Breast epithelium (tissue), 4 donors: ENCODE measurements at places on chromosomes 2 and 18.

DNA sequence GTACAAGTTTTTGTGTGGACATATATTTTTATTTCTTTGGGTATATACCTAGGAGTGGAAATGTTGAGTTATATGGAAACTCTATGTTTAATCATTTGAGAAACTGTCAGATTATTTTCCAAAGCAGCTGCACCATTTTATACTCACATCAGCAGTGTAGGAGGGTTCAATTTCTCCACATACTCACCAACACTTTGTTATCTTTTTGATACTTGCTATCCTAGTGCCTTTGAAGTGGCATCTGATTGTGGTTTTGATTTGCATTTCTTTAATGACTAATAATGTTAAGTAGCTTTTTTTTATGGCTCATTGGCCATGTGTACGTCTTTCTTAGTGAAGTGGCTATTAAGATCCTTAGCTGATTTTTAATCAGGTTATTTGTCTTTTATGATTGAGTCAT lies 64.7 kb upstream of the SLC8A1 start:
- DNase-seq: no peak

DNA sequence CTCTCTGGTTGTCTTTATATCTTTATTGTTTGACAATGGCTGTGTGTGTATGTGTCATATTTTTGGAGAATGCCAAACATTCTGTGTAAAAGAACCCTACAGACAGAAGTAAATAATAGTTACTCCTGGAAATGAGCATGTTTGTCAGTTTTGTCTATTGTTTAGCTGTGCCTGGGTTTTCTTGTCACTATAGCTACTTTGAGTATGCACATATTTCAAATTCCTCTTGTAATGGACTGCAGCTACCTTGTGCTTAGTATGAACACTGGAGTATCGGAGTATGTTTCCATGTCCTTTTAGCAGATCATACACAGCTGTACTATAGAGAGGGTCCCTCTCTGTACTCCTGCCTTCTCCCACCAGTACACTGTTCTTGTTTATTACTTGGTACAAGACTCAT lies 58.0 kb upstream of the DOCK10 start:
- no peak for DNase-seq

- DNase-seq: no peak
Observed at GRCh38 chr2:34831096-34831495, 1232.0 kb upstream of the FAM98A start.

- DNase-seq: no peak
Observed at GRCh38 chr2:186431306-186431705, 54.8 kb upstream of the ZC3H15 start.

DNA sequence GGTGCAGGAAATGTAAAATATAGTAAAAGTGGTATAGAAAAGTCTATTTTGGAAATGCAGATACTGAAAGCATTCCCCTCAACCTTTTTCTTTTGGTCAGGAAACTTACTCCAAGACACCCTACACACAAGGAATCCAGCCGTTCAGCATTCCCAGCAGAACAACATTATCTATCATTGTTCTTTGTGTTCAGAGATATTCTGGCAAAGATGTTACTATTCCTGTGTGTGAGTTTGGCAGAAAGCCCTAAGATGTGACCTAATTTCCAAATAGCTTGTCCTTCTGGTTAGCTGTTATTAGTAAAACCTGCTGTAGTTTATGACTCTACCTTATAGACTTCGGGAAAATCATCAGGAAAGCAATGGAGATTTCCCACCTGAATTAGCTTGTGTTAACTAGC lies 78.1 kb upstream of the PELI1 start:
- DNase-seq: no peak

GRCh38 chr2:239865059-239865639 lies 160.0 kb downstream of the NDUFA10 start:
- no peak for DNase-seq

DNA sequence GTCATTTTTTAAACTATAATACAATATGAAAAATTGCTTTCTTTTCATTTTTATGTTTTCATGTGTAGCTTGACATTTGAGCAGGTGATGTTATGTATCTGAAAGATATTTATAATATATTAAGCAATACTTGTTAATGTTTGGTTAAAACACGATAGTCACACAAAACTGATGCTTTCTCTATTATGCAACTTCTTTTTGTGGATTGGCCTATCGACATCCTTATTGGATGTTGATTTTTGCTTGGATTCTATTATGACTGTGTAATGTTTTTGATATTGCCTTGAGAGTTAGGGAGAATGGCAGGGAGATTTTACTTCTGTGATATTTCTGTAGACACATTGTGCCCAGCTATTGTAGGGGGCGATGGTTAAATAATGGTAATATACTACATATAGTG lies 128.0 kb downstream of the ZNF407 start:
- DNase-seq: no peak

- DNase-seq: no peak
Observed at GRCh38 chr2:200471324-200471848, 38.5 kb downstream of the KCTD18 start.

DNA sequence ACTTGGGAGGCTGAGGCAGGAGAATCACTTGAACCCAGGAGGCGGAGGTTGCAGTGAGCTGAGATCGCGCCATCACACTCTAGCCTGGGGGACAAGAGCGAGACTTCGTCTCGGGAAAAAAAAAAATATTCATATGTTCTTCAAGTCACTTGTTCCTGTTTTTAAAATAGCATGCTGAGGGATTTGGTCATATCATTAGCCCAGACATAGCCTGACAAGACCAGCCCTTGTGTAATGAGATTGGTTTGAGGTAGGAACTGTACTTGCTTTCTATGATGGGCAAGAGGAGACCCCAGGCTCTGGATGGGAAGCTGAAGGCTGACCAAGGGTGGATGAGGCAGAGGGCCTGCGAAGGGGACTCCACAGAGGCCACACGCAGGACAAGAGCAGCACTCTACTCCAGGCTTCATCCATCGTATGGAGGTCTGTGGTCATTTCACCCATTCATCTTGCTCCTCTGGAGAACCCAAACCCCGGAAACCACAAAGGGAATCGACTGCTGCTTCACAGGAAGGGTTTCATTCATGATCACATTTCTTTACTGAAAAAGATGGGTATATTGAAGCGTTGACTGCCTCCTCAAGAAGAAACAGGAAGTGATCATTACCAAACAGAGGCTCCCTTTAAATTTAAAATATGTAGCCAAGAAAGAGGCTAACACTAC lies 87.1 kb upstream of the ZNF397 start:
- DNase-seq: no peak

DNA sequence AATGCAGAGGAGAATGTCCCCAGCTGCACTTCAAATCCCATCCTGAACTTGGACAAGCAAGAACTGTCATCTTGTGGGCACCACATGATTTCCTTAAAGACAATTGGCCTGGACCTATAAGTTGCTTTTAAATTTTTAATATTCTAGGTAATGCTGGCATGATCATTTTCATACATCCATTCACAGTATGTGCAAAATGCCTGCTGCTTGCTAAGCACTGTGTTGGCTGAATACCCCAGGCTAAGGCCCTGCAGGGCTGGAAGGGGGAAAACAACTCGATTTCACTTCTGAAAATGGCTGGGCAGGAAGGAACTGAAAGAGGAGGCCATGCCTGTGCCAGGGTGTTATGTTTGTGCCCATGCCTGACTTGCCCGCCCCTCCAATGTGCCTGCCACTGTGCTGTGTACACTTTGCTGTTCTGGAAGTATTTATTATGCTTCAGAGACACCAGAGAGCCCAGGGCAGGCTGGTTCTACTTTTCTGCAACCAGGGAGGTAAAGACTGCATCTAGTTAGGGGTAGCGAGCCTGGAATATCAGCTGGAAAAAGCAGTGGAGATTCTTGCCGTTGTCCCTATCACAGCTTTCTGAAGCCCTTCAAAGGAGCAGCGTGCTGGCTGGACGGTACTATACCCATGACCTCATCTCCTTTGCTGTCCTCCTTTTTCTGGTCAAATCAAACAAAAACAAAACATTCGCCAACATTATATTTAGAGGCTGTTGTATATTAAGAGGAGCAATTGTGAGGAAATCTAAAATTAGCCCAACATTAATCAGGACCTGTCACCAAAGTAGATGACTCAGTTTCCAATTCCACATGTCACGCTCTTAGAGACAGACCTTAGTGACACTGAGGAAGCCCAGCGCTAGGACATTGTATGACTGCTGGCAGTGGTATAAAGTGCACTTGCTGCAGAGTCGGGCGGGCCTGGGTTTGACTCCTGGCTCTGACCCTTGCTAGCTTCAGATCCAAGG lies 158.1 kb downstream of the DDX1 start:
- no peak for DNase-seq

DNA sequence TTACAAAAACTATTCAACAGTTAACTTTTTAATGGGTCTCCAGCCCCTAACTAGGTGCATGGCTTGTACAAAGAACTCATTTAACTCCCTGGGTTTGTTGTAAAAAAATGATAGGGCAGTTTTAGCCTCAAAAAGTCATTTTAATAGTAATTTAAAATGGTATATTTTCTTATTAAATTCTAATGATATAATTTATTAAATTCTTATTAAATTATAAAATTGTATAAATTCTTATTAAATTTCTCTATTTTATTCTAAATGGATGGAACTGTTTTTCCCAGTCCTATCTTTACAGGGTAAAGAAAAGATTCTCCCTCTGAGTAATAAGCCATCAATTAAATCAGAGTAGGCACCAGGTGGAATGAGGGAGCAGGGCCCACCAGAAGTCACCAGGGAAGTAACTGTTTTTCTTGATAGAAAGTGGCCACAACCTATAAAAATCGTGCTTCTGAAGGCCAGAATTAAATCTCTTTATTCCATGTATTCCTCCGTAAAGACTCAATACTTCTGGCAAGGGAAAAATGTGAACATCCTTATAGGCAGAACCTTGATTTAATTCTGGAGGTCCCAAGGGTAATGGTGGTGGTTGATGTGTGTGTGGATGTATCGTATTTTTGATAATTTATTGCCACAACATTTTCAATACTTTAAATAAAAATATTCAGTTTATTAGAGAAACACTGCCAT lies 814 bp downstream of the FKBP7 start:
- no peak for DNase-seq

DNA sequence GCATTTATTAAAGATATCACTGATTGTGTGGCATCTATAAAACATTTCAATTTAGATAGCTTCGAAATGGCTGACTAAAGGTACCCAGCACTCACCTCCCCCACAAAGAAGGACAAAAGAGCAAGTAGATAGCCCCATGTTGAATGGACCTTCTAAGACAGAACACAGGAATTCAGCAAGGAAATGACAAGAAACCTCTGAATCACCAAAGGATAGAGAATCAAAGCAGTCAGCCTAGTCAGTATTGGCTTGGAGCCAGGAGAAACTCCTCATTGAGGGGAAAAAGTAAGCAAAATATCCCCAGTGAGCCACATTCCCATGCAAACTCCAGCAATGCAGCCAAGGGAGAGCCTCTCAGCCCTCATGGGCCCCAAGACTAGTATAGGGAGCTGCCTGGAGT lies 113.7 kb downstream of the BARD1 start:
- no peak for DNase-seq

- DNase-seq: no peak
Observed at GRCh38 chr18:62802523-62802922, 87.2 kb downstream of the PHLPP1 start.

DNA sequence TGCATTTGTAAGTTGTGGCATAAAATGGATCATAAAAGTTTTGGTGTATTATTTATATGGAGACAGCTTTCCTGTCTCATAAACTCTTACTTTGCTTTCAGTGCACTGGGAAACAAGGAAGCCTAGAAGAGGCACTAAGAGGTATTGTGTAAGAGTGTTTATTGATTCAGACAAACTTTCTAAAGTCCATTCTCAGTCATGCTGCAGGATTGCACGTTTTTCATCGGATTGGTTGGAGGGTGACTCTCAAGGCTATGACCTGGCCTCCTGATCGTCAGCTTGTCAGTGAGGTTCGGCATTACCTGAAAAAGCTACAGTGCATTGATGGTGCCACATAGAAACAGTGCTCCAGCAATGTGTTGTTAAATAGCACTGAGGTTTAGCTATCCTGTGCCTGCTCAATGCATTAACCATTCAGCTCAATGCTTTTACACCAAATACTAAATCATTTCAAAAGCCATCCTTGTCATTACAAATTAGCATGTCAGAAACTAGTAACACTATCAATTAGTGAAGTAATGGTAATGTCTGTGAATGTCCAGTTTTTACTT lies 545.5 kb downstream of the CBLN2 start:
- no peak for DNase-seq

- peak; percentile 69 for DNase-seq
Observed at GRCh38 chr18:26745288-26746181, 120.0 kb downstream of the AQP4 start.

DNA sequence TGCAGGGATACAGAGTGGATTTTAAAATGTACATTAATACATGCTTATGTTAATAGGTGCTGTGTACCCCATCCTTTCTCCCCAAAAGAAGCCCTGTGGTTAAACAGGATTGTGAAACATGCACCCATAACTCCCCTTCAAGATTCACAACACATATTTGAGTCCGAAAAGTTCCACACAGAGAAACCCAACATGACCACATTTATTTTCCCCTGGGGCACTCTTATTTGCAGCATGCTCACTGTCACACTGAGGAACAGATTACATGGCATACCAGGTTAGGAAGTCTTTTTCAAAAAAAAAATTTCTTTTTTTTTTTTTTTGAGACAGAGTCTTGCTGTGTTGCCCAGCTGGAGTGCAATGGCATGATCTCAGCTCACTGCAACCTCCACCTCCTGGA lies 67.7 kb upstream of the COL5A2 start:
- DNase-seq: no peak

DNA sequence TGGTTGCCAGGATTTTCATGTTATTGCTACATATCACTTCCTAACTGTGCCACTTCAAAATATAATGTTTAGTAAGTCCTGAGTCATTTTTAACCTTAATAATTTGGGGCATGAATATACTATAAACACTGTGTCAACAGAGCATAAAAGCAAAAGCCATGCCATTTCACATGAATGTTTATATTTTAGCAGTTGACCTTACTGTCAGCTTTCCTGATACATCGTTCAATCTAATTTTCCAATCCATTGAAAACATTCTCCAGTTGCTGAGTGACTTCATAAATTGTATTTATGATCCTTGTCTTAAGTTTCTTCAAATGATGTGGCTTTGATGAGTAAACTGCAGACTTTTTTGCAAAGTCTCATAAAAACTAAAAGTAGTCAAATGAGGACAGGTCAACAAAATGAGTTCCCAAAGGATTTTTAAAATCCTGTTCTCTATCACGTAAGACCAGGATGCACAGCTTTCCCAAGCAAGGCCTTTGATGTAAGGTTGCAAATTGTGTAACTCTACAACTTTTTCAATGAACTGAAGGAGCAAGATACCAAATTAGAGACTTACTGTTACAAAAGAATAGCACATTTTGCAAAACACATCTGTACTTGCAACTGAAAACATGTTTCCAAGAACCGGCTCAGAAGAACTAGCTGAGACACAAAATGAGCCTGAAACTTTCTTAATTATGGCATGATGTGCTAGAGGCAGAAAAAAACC lies 117.7 kb downstream of the SATB2 start:
- no peak for DNase-seq

- DNase-seq: no peak
Observed at GRCh38 chr2:108945969-108946368, 43.1 kb downstream of the EDAR start.

DNA sequence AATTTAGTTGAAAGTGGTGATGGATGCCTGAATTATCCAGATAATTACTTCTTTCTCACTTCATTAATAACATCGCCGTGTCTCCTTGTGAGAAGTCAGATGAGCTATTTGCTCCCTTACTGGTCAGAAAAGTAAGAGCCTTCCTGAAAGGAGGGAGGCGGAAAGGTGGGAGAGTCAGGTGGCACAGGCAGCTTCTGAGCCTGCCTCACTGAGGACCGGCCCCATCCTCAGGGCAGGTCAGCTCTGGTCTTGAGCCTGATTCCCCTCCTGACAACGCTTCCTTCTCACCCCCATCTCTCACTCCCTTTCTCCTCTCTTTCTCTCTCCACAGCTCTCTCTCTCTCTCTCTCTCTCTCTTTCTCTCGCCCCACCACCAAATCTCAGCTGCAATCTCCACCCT lies 10.1 kb upstream of the APOB start:
- DNase-seq: no peak
